ENCODE measurements at places on chromosomes 1 and 21.

GRCh38 chr1:35173491-35173890 is 19.5 kb downstream of the SFPQ start:
- no peak for DNase-seq

DNA sequence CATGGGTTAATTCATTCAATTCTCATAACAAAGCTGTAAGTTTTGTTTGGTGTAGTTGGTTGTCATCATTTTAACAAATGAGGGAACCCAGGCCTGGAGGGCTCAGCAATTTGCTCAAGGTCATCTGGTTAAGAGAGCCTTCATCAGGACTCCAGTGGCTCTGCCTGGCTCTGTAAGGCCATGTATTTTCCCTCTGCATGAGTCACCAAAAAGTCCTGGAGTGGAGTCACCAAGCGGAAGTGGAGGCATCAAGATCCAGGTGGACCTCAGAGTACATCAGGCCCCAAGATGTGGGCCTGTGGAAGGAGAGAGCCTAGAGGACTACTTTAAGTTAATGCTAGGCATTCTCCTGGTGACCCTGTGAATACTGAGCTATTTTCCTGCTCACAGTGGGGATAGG is 30.0 kb upstream of the RBM15 start:
- no peak for DNase-seq

- DNase-seq = no peak
These were observed 55.5 kb downstream of the ATP1A1 start for GRCh38 chr1:116428576-116428975.

GRCh38 chr1:168135116-168135920 is 1.4 kb downstream of the GPR161 start:
- DNase-seq = no peak

DNA sequence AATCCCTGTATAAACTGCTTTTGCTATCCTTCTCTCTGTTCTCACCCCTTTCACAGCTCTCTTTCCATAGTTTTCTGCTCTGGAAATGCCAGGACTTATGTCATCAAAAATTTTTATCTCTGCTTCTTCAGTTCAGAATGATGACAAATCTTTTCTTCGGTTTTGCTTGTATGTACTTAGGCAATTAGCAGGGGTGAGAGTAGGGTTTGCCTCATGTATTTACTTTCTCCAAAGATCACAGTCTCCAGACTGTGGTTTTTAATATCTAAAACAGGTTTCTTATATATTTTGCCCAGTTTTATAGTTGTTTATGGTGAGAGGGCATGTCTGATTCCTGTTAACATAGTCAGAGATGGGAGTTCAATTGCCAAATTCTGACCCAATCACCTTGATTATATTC is 235.4 kb upstream of the LYPLAL1 start:
- no peak for DNase-seq

GRCh38 chr1:172322219-172323061 is 98.0 kb upstream of the C1orf105 start:
- no peak for DNase-seq

- no peak for DNase-seq
These were observed 444.9 kb upstream of the B3GALT2 start for GRCh38 chr1:193631306-193631705.

DNA sequence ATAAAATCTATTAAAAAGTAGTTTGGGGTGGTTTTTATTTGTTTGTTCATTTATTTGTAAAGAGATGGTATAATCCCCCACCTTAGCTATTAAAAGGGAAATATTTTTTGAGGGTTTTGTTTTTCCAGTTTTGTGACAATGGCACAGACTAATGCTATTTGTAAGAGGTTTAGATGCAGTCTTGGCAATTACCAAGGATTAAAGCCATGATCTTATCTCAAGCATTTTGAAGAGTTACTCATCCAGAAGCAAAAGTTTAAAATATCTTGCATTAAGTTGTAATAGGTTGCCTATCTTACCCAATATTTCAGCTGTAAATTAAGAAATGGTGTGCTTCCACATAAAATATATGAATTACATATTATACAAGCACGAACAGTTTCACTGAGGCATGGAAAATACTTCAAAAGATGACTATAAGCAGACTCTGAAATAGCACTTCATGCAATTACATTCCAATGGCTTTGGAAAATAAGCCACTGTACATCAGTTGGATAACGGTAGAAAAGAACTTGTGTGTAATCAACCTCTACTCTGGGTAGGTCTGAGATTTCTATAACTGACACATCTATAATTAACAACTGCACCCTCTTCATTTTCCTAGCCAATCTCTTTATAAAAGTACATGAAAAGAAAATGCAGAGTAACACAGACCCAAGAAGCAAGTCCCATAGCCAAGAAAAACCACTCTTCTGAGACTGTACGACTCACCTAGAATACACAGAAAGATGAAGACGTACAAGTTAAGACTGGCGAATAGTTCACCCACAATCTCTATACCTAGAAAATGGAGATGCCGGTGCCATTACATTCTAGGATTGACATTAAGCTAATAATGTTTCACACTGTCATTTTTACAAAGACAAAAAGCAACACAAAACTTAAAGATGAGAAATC is 95.2 kb downstream of the PTPN14 start:
- no peak for DNase-seq

- DNase-seq = no peak
These were observed 339.3 kb downstream of the PAPPA2 start for GRCh38 chr1:176802316-176802715.

DNA sequence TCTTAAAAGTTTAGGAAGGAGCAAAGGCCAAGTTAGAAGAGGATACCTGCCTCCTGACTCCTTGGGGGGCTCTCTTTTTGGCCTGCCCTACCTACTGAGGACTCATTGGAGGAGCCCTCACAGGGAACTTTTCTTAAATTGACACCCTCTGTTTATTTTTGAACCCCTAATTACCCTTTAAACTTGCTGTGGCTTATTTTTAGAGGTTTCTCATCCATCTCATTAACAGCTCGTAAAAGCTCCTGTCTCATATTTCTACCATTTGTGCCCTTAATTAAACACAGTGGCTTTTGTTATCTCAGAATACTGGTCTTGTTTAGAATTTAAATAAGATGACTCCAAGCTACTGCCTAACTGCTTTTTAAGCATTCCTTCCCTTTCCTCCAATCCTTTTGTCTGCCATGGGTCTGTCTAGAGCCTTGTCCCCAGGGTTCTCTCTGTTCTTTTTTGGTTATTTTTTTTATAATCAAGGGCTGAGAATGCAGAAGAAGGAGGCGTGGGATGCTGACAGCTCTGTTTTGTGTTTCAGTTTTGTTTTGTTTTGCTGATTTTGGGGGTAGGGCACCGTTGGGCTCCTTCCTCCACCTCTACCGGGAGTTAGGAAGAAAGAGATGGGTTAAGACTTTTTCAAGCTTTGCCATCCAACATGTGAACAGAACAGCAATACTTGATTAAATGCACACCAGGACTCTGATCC is 78.0 kb downstream of the SYT6 start:
- DNase-seq = no peak

GRCh38 chr21:41183575-41183974 is 15.6 kb downstream of the BACE2 start:
- no peak for DNase-seq

GRCh38 chr1:169514566-169515270 is 29.0 kb upstream of the SLC19A2 start:
- DNase-seq = no peak

GRCh38 chr1:199291022-199291740 is 652.3 kb downstream of the PTPRC start:
- no peak for DNase-seq

DNA sequence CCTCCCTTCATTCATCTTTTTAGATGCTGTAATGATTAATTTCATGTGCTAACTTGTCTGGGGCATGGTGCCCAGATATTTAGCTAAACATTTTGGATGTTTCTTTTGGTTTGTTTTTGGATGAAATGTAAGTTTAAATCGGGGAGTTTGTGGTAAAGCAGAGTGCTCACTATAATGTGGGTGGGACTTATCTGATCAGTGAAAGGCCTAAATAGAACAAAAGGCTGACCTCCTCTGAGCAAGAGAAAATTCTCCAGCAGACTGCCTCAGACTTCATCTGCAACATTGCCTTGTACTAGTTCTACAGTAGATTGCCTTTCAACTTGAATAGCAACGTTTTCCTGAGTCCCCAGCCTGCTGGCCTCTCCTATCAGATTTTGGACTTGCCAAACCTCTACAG is 183.6 kb downstream of the S1PR1 start:
- DNase-seq = no peak

DNA sequence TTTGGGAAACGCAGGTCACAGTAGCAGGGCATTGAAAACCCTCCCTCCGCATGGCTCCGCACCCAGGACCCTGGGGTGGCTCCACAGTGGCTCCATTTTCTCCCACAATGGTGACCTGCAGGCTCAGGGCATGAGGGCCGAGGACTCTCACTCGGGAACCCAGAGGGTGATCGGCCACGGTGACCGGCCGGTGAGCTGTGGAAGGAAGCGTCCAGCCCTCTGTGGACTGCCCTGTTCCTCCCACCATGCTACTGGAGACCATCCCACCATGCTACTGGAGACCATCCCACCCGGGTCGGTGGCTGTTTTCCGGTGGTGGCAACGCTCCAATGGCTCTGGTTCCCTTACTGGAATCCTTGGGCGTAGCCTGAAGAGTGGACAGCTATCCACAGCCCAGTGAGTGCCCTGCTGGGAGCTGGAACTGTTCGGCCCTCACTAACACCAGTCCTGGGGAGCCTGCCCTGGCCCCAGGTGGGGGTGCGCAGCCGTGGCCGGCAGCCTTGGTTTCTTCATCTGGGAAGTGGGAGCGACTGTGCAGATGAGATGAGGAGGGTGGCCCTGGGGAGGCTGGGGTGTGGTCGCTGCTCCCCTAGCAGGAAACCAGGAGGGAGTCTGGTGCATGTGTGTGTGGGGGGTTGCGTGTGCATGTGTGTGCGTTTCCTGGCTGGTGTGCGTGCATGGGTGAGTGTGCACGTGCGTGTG is 59.6 kb downstream of the PRDM16 start:
- DNase-seq = no peak

- DNase-seq = no peak
These were observed 138.9 kb upstream of the SPATA6 start for GRCh38 chr1:48610628-48611542.

DNA sequence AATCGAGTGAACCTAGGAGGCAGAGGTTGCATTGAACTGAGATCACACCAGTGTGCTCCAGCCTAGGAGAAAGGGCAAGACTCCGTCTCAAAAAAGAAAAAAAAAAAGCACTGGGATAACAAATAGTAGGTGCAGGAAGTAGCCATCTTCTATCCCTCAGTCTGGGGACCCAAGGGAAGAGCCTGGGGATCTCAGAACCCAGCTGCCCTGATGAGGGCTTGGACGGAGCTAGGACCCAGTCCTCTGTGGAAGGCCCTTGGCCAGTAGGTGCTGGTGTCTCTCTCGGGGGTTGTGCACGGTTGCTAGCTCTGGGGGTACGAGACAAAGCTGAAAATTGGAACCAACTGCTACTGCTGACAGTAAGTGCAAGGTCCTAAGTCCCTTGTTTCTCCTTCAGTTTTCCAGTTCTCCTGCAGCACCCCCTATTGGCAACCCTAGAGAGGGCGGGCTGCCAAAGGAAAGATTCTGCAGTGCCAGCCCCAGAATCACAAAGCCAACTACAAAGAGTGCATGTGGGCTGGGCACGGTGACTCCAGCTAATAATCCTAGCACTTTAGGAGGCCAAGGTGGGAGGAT is 57.6 kb upstream of the KIF1B start:
- DNase-seq = no peak

- no peak for DNase-seq
These were observed 481 bp downstream of the TAL1 start for GRCh38 chr1:47231301-47232186.

GRCh38 chr1:17066361-17067068 is 12.7 kb upstream of the SDHB start:
- DNase-seq = no peak

DNA sequence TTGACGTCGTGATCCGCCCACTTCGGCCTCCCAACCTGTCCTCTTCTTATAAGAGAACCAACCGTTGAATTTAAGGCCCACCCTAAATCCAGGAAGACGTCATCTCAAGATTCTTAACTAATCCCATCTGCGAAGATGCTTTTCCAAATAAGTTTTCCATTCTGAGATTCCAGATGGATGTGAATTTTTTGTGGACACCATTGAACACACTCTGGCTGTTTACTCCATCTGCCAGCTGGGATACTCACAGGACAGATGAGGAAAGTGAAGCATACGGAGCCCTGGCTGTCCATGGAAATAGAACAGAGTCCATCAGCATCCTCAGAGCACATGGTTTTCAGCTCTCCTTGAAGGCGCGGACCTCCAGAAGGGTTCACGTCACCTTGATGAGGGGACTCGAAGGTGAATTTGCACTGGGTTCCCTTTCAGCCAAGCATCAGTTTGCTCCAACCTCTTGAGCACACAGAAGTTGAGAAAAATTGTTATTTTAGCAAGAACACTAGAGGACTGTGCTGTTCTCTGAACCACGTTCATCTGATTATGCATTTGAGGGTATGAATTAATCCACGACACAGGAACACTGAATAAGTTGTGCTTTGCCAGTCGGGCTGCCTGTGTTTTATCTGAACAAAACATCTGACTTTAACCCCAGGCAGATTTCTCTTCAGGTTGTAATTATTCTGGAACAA is 68.6 kb downstream of the KAZN start:
- no peak for DNase-seq

GRCh38 chr1:171780583-171781175 is 781 bp upstream of the METTL13 start:
- no peak for DNase-seq

DNA sequence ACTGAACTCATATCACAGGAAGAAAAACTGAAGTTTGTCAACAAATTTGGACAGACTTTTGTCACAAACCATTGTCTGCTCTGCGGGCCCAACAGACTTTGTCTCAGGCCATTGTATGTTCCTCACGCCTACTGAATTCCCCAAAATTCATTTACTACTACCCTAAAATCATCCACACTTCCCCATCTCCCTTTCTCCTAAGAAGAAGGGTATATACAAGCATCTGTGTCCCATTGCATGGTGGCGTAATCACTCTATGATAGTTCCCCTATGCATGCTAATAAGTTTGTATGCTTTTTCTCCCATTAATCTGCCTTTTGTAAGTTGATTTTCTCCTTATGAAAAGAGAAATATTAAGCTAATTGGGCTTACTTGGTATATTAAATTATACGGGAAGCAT is 54.9 kb upstream of the ATF3 start:
- no peak for DNase-seq

- no peak for DNase-seq
These were observed 10.6 kb downstream of the CNR2 start for GRCh38 chr1:23902321-23903278.

GRCh38 chr1:6418668-6419396 is 887 bp downstream of the HES2 start:
- DNase-seq = no peak

DNA sequence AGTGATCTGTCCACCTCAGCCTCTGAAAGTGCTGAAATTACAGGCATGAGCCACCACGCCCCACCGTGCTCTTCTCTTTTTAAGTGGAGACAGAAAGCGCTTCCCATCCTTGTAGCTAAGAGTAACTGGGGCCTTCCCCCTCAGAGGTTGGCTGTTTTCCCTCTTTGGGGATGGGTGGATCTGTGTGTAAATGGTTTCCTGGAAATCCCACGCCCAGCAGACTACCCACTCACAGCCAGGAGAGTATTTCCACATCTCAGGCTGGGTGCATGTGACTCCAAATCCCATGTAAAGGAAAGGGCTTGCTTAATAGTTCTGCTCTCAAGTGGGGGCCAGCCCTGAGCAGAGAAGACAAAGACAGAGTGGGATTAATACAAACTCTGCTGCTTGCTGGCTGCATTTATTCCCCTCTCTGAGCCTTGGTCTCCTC is 19.6 kb upstream of the TCEA3 start:
- no peak for DNase-seq

- DNase-seq = no peak
These were observed 27.1 kb downstream of the FTCD start for GRCh38 chr21:46128106-46128932.

Data from effector CD8-positive, alpha-beta T cell (primary cell).